ENCODE measurements at places on chromosomes 7 and 10. TPM values are rescaled to one million over a fixed set of nuclear protein-coding genes. Genes with fewer than 3 reads are reported as not detected.

Gene CHST12
- 9.0 TPM for total RNA-seq

Gene STAG3
- total RNA-seq: 5.5 TPM

- no peak for DNase-seq
These were observed 14.0 kb upstream of the CELF2 start for GRCh38 chr10:11003679-11004078.

Gene LRRC18
- total RNA-seq: not detected

DNA sequence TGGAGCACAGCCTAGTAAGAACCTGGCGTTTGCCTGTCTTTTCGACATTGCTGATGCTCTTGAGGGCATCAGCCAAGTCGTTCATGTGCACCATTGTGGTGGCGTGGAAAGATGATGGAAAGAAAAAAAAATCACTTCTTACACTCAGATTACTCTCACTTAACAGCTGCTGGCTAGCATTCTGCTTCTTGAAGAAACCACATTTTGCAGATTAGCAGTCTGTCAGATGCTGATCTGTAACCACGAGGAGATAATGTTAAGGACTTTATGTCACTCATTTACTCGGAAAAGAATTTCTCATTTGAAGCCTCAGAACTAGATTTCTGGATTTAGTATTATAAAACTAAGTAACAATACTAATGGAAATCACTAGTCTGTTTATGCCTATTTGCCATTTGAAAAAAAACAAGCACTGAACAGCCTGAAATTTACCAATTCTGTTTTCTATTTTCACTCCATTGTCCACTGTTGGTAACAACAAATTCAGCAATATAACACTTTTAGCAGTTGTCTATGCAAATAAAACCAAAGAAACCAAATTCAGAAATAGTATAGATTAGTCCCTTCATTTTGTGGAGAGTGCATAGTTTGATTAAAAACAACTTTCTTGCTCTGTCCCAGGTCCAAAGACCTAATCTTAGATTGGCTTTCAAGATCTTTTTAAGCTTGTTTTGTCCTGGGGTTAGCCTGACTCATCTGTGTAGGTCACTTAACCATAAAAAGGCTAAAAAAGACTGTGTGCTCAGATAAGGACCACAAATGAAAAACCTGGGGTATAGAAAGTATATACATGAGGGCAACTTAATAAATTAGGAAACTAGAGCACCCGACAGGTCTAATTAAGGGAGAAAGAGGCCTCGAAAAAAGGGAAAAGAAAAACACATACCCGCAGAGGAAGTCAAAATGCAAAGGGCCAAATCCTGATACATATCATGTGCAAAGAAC lies 67.5 kb downstream of the NT5C2 start:
- no peak for DNase-seq

Gene TRPV6
- not detected for total RNA-seq

DNA sequence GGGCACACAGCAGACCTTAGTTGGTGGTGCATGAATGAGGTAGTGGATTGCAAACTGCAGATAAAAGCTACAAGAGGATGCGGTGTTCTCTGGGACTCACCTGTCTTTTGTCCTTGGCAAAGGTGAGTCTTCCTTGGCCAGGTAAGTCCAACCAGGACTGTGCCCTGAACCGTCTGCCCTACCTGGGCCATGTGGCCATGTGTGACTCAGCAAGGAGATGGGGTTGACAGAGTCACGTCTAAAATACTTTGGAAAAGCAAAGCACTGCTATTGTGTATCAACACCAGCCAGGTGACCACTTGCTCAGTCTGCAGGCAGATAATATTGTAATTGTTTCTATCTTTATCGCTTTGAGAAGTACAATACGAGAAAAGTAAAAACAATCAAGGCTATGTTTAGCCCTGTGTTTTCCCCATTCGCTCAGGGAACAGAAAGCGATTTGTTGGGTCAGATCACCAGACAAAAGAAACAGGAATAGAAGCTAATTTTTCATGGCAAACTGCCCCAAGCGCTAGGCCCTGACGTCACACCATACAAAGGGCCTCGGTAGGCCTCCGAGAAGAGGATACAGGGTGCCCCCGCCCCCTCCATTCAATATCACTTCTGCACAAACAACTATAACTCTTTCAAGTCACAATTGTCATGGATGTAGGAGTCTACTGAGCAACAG lies 57.3 kb downstream of the FAM53B start:
- DNase-seq: no peak

GRCh38 chr7:5594616-5595544 lies 171.2 kb upstream of the TNRC18 start:
- no peak for DNase-seq

Gene FXYD4
- total RNA-seq: not detected

DNA sequence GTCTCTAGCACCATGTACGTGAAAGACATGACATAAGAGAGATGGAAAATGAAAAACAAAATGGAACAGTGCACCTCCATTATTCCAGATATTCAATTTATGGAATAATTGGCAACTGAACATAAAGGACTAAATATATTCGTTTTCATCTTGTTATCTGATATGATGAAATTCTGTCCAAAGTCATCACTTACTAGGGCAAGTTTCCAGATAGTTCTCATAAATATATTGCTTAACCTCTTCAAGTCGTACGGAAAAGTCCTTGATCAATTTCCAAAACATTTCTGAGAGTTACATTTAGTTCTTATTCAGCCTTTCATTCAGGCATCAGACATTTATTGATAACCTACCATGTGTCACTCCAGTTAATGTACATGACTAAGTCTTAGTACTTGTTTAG lies 185.2 kb downstream of the HGF start:
- DNase-seq: no peak

Gene IGFBP1
- total RNA-seq: 0.49 TPM
